ENCODE measurements at places on chromosomes 12 and 14.

GRCh38 chr14:79056879-79057278 lies 886.7 kb downstream of the NRXN3 start:
- no peak for DNase-seq

DNA sequence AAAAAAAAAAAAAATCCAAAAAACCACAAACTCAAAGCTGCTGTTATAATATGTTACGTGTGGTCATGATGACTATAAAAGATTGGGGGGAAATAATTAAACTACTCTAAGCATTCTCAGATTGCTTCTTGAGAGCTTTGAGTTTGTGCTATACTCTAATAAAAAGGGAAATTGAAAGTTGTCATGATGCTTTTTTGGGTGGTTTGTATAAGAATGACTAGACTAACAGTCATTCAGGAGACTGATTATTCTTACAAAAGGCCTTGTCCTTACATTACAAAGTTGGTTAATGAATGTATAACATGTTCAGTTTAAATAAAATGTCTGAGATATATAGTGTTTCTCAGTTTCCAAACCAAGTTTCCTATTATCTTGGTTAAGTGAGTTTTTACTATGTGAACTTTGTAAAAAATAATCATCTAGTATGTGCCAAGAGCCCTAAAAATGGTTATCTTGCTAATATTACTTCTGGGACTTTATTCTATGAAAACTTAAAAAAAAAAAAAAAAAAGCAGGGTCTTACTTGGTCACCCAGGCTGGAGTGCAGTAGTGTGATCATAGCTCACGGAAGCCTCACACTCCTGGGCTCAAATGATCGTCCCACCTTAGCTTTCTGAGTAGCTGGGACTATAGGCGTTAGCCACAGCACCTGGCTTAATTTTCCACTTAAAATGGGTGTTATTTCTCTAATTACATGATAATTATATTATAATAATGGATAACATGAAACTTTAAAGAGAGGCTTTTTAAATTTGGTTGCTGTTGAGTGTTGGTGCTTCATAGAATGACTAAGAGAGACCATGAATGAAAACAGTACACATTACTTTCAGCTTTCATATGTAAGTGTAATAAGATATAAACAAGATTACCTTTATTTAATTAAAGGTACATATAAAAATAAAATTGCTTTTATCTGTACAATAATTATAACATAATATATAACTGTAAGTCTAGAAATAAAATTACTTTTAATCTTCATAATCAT lies 459.6 kb upstream of the RGS6 start:
- DNase-seq, result no peak

GRCh38 chr14:104425171-104425681 lies 154.3 kb upstream of the C14orf180 start:
- DNase-seq, result no peak

- DNase-seq, result no peak
Observed at GRCh38 chr12:114657597-114657920, 26.4 kb downstream of the TBX3 start.

- DNase-seq, result no peak
Observed at GRCh38 chr14:52987042-52987441, 36.2 kb upstream of the FERMT2 start.

- peak; percentile 24 for DNase-seq
Observed at GRCh38 chr14:54627540-54628363, 60.8 kb downstream of the SAMD4A start.

DNA sequence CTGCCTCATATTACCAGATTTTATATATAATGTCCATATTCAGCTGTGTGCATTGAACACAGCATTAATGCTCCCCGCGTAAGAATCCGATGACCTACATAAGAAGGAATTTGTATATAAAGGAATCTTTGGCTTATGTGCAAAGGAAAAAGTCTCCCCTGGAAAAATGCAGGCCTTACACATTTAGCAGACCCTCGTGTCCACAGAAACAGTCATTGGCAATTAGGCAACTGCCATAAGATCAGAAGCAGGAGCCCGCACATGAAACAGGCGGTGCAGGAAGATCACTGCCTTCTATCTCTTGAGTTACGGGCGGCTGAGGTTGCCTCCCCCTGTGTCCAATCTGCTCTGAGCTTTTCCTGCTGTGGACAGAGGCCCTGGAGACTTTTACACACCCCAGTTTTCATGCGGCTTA lies 63.2 kb upstream of the RFX4 start:
- DNase-seq, result no peak

- no peak for DNase-seq
Observed at GRCh38 chr12:126534495-126534894, 1469.3 kb downstream of the AACS start.

DNA sequence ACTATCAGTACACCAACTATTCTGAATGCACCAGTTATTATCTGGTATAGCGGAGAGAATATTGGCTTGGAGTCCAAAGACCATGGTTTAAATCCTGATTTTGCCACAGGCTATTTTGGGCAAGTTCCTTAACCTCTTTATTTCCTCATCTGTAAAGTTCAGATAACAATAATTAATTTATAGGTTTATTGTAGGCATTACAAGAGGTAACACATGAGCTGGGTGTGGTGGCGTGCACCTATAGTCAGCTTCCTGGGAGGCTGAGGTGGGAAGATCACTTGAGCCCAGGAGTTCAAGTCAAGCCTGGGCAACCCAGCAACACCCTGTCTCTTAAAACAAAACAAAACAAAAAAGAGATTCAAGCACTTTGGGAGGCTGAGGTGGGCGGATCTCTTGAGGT lies 23.1 kb downstream of the PHLDA1 start:
- DNase-seq, result no peak

DNA sequence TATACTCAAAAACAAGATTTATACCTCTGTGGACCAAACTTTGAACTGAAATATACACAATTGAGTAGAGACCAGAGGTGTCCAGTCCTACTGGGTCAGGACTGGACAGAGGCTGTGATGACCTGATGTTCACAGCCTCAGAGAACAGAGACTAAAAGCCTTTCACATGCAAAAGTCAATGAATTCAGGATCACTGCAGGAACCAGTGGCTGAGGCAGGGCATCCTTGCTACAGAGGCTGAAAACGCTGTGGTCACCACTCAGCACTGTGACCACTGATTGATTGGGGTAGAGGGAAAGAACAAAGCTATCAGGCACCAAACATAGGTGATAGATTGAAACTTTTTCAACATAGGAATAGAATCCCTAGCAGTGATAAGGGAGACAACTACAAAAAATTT lies 25.1 kb downstream of the GRIP1 start:
- no peak for DNase-seq

GRCh38 chr14:104388541-104389325 lies 190.8 kb upstream of the C14orf180 start:
- no peak for DNase-seq

DNA sequence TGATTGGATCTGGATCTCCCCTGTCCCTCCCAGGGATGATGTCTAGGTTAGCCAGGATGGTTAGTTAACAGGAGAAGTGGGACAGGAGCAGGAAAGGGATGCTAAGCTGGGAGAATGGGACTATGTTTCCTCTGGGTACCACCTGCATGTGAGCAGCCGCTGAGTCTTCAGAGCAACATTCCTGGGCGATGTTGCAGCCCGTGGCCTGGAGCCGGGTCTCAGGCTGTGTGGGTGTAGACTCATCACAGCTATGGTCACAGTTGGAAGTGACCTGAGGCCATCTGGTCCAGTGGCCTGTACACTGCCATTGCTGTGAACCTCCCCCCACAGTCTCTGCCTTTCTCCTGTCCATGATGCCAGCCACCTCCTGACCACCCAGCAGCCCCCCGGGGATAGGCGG lies 422.6 kb downstream of the DPF3 start:
- no peak for DNase-seq

Data from activated CD4-positive, alpha-beta T cell treated with anti-CD3 and anti-CD28 coated beads for 24 hours (primary cell).